ENCODE measurements at places on chromosomes 7 and 10. TPM values are rescaled to one million over a fixed set of nuclear protein-coding genes. Genes with fewer than 3 reads are reported as not detected.

DNA sequence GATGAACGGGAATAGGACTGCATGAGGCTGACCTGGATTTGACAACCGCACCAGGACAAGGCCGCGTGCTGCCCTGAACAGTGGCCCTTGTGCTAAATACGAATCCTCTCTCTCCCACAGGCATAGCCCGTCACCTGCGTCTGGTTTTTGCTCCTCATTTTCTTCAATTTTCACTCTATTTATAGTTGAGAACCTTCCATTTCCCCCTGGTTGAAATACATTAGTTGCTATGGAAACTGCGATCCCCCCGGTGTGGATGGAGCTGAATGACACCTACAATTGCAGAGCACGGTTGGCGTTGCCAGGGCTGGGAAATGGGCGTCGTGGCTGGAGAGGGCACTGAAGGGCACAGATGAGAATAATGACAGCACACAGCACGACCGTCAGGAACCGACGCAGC lies 158.6 kb upstream of the PITRM1 start:
- no peaks in the 10 kb centered on the region for H3K27me3 ChIP-seq
- H3K27ac ChIP-seq, result no peak overlapping the region
- DNase-seq, result no peak
- H3K4me3 ChIP-seq, result no peak overlapping the region

DNA sequence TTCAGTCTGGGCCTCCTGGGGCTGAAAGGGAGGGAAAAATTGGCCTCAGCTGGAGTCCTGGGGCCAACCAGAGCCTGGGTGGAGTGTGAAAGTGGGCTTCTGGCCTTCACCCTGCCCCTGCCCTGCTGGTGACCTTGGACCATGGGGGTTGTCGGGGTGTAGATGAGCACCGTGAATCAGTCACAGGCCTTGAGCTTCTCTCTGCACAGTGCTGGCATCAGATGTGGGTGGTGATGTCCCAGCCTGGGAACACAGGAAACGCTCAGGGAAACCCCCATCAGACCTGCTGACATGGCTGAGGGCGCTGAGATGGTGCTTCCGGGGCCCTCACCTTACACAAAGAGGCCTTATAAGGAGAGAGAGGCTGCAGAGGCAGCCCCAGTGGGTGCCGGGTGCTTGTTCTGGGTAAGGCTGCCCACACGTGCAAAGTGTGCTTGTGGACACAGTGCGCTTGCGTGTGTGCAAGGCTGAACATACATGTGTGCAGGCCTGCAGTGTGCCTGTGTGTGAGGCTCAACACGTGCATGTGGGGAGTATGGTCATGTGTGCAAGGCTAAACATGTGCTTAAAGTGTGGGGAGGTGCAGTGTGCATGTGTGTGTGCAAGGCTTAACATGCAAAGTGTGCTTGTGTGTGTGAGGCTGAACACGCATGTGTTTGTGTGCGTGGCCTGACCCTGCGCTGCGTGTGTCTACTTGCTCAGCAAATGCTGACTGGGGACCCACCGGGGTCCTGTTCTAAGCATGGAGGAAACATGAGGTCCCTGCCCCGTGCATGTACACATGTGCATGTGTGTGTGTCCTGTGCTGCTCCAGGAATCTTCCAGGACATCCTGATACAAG lies 6.5 kb downstream of the ARPC1B start:
- H3K27ac ChIP-seq, result peak overlapping the region; percentile 83
- H3K4me3 ChIP-seq, result peak overlapping the region; percentile 3
- peak; percentile 42 for DNase-seq

DNA sequence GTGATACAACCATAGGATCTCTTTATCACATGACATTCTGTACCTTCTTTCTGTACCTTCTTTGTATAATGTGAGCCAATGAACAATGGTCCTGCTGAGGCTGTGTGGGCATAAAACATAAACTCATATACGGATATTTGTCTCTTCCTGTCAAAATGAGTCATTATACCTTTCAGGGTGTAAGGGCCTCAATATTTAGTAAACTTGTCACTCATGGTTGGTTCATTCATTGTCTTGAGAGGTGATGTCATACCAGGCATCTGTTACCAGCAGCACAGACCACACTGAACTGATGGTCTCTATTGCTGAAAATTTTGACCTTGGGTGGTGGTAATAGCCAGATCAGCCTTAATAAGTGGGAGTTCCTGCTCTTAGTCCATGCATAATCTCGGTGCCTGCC lies 287.6 kb upstream of the TPK1 start:
- no peak for DNase-seq
- no peaks in the 10 kb centered on the region for H3K27me3 ChIP-seq
- no peak overlapping the region for H3K4me3 ChIP-seq
- H3K27ac ChIP-seq, result no peak overlapping the region
- no peaks in the 10 kb centered on the region for H3K4me1 ChIP-seq

GRCh38 chr10:10869592-10869991 lies 148.1 kb upstream of the CELF2 start:
- no peak for DNase-seq
- H3K27ac ChIP-seq, result no peak overlapping the region
- no peaks in the 10 kb centered on the region for H3K4me1 ChIP-seq
- H3K4me3 ChIP-seq, result no peak overlapping the region
- no peaks in the 10 kb centered on the region for H3K27me3 ChIP-seq

- no peak for DNase-seq
- no peak overlapping the region for H3K4me3 ChIP-seq
- H3K27me3 ChIP-seq, result no peaks in the 10 kb centered on the region
- no peaks in the 10 kb centered on the region for H3K36me3 ChIP-seq
Measured at GRCh38 chr10:74262856-74263255, 111.8 kb downstream of the ADK start.

DNA sequence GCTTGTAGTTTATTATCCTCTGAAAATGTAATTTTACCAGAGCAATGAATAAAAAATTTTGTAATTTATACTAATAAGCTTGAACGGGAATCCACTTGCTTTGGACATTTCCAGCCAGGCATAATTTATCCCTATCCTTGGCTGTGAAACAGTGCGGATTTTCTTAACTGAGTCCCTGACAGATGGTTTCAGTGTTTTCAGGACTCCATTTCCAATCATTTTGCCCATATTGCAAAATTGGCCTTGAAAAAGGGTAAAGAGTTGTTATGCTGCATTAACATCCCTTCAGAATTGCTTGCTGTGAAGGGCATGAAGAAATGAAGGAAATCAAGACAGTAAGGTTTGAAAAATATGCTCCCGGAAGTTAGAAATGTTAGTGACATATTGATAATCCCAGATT lies 57.7 kb downstream of the NXPH1 start:
- no peaks in the 10 kb centered on the region for H3K27me3 ChIP-seq
- H3K4me1 ChIP-seq, result no peaks in the 10 kb centered on the region
- no peak overlapping the region for H3K4me3 ChIP-seq
- no peak for DNase-seq
- H3K36me3 ChIP-seq, result no peaks in the 10 kb centered on the region

DNA sequence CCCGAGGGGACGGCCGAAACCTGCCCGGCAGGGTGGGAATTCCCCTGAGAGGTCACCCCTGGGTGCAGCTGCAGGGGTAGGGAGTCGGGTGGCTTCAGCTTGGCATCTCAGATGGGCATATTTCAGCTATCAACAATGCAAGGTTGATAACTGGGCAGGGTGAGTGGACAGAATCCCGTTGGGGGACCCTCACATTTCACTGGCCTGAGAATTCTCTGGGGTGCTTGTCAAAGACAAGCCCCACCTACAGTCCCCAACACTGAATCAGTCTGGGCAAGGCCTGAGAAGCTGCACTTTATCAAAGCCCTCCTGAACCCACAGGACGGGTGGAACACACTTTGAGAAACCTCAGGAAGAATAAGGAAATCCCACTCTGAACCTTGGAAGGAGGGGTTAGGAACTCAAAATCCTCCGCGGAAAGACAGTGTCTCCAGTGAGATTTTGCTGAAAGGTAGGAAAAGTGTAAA lies 3.1 kb downstream of the RGS10 start:
- DNase-seq, result peak; percentile 52
- H3K27ac ChIP-seq, result peak overlapping the region; percentile 46
- no peaks in the 10 kb centered on the region for H3K27me3 ChIP-seq
- no peak overlapping the region for H3K4me3 ChIP-seq
- no peaks in the 10 kb centered on the region for H3K36me3 ChIP-seq
- peaks cover 24% of the 10 kb centered on the region for H3K4me1 ChIP-seq

- H3K27ac ChIP-seq, result no peak overlapping the region
- no peaks in the 10 kb centered on the region for H3K36me3 ChIP-seq
- H3K27me3 ChIP-seq, result no peaks in the 10 kb centered on the region
- no peak for DNase-seq
Measured at GRCh38 chr10:14327527-14327926, 3.2 kb downstream of the FRMD4A start.

DNA sequence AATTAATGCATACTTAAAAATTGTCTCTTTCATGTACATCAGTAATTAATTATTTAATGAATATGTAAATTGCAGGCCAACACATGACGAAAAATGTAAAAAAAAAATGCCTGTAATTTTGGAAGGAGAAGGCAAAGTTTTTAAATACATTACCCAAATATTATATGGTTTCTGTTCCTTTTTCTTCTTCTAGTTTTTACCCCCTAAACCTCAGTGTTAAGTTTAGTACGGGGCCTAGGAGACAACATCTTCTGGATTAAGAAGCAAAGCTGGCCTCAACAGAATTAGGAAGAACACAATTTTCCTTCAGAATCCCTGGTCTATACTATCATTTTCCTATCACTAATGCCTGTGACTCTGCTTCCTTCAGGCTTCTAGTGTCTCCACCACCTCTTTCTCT lies 459.3 kb upstream of the NRP1 start:
- H3K36me3 ChIP-seq, result no peaks in the 10 kb centered on the region
- no peaks in the 10 kb centered on the region for H3K27me3 ChIP-seq

- H3K4me1 ChIP-seq, result no peaks in the 10 kb centered on the region
- no peaks in the 10 kb centered on the region for H3K36me3 ChIP-seq
- no peaks in the 10 kb centered on the region for H3K27me3 ChIP-seq
- H3K4me3 ChIP-seq, result no peak overlapping the region
Measured at GRCh38 chr10:94035982-94036765, 42.4 kb downstream of the PLCE1 start.

- no peak for DNase-seq
- no peaks in the 10 kb centered on the region for H3K36me3 ChIP-seq
- no peak overlapping the region for H3K27ac ChIP-seq
- H3K4me1 ChIP-seq, result no peaks in the 10 kb centered on the region
- no peaks in the 10 kb centered on the region for H3K27me3 ChIP-seq
Measured at GRCh38 chr10:113930482-113931057, 76.1 kb downstream of the NHLRC2 start.

- peak; percentile 61 for DNase-seq
Measured at GRCh38 chr7:94510582-94511496, 1.2 kb downstream of the CASD1 start.

DNA sequence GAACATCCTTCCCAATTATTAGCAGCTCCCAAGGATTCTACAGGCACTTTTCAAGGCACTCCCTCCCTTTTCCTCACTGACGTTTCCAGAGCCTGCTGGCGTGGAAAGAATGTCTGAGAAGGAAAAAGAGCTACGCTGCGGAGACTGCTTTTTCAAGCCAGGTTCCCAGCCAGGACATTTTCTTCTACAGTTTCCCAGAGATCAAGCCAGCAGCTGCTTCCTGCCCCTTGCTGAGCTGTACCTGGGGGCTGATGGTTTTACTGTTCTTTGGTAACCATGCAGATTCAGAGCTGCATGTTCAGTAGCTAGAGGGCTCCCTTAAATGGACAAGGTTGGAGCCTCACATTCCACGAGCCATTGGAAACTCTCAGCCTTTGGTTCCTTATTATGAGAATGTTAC lies 133.4 kb downstream of the EVX1 start:
- no peaks in the 10 kb centered on the region for H3K4me1 ChIP-seq
- H3K27me3 ChIP-seq, result no peaks in the 10 kb centered on the region
- H3K27ac ChIP-seq, result no peak overlapping the region
- H3K4me3 ChIP-seq, result no peak overlapping the region
- DNase-seq, result no peak

DNA sequence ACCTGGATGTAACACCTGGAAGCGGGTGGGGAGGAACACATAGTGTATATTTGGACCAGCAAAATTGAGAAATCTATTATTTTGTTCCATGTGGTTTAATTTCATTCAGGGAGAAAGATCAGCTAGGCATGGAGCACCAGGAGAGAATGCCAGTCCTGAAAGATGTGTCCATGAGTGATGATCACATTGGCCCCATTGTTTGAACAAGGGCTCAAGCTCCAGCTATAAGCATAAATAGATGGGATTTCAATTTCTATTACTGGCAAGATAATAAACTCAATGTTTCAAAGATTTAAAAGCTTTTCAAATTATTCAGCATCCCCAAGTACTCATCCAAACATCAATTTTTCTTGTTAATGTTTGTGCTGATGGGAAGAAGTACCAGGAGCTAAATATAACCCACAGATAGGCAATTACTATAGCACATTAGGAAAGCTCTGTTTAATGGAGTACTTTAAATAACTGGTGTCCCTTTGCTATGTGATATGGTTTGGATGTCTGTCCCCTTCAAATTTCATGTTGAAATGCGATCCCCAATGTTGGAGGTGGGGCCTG lies 275.3 kb upstream of the PHYHIPL start:
- no peaks in the 10 kb centered on the region for H3K4me1 ChIP-seq
- no peaks in the 10 kb centered on the region for H3K36me3 ChIP-seq
- H3K4me3 ChIP-seq, result no peak overlapping the region
- H3K27ac ChIP-seq, result no peak overlapping the region
- H3K27me3 ChIP-seq, result no peaks in the 10 kb centered on the region
- no peak for DNase-seq

LIPJ gene
- total RNA-seq, result 0.16 TPM

MIOS gene
- total RNA-seq, result 26.8 TPM

ADARB2 gene
- total RNA-seq, result not detected

MEPCE gene
- total RNA-seq, result 39.1 TPM

EN2 gene
- total RNA-seq, result not detected

JAKMIP3 gene
- total RNA-seq, result 0.10 TPM

NDUFB2 gene
- 281 TPM for total RNA-seq

ABCC2 gene
- 0.72 TPM for total RNA-seq

CPA2 gene
- 0.48 TPM for total RNA-seq

LRRD1 gene
- not detected for total RNA-seq

NPTX2 gene
- total RNA-seq, result 1.6 TPM
